ENCODE measurements at places on chromosomes 7 and 10.

DNA sequence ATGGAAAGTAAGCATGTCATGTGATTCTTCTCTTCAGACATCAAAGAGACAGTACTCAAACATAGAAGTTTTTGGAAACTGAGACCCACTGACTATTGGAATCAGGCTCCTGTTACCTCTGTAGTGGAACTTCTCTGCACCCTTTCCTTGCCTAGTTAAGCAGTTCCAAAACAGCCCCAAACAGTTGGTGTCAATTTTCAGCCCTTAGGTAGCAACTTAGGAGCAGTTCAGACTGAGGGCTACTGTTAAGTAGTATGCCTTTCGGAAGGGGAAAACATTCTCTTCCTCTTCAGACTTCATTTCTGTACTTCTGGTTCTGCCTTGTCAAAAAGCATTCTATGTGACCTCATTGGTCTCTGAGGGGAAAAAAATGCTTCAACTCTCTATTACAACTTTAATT, 85.7 kb downstream of the ZNF277 start:
- DNase-seq = no peak

DNA sequence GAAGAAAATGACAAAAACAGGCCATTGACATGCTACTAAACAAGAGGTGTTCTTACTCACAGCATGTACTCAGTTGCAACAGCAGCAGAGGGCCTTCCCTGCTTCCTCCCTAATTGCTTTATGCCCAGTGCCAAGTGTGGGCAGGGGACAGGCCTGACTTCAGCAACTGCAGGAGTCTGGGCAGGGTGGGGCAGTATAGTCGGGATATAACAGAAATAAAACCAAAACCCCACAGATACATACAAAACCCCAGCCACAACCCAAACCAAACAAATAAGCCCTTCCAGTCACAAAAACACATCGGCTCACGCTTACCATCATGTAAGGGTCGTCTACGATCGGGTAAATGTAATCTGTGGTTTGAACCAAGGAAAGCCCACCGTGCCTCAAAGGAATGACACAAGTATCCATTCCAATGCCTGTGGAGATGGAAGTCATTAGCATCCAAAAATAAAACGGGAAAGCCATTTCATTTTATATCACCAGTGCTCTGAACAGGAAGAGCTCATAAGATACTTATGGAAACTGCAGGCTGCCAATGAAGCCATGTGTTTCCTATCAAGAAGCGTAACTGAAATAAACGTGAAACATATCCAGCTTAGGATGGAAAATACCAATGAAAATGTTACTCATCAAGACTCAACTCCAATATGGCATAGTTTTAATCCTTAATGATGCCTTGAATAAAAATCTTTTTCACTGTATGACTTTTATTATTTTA, 9.5 kb downstream of the SEPHS1 start:
- DNase-seq = no peak

DNA sequence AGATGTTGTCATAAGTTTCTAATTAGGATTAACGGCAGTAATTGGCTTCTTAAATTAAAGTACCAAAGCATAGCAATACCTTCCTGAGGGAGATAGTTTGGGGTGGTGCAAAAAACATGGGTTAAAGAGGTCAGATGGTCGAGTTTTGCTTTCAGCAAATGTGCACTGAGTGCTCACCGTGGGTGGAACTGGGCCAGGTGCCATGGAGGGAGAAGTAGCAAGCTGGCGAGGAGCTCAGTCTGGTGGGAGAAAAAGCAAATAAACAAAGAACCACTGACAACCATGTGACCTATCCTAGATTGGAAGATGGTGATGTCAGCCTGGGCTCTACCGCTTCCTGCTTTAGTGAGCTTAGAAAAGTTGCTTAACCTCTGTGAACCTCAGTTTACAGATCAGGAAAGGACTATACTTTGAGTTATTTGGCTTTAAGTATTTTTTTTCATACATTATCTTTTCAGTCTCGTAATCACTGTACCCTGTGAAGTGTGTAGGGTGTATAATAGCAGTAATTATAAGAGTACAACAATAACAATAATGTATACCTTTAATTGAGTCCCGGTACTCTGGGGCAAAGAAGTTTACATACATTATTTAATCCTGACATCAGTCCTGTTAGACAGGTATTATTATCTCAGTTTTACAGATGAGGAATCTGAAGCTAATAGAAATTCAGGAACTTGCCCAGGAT, 69.0 kb upstream of the PDCD4 start:
- no peak for DNase-seq

- no peak for DNase-seq
These were observed 70.8 kb downstream of the CHN2 start for GRCh38 chr7:29265208-29265923.

DNA sequence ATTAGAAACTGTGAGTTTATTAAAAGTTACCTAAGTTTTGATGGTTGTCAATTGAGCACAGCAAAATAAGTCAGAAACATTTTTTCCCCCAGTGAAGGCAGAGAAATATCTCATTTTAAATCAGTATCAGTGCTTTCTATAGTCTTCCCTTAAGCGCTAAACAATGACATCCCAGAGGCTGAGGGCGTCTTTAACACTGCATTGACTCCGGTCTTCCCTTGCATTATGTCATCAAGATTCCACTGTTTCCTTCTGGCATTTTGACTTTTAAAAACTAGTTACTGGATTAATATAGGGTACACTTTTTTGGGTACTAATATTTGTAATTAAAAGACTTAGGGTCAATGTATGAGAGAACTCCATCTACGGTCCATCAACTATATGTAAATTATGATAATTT, 3.9 kb downstream of the GLUD1 start:
- no peak for DNase-seq

DNA sequence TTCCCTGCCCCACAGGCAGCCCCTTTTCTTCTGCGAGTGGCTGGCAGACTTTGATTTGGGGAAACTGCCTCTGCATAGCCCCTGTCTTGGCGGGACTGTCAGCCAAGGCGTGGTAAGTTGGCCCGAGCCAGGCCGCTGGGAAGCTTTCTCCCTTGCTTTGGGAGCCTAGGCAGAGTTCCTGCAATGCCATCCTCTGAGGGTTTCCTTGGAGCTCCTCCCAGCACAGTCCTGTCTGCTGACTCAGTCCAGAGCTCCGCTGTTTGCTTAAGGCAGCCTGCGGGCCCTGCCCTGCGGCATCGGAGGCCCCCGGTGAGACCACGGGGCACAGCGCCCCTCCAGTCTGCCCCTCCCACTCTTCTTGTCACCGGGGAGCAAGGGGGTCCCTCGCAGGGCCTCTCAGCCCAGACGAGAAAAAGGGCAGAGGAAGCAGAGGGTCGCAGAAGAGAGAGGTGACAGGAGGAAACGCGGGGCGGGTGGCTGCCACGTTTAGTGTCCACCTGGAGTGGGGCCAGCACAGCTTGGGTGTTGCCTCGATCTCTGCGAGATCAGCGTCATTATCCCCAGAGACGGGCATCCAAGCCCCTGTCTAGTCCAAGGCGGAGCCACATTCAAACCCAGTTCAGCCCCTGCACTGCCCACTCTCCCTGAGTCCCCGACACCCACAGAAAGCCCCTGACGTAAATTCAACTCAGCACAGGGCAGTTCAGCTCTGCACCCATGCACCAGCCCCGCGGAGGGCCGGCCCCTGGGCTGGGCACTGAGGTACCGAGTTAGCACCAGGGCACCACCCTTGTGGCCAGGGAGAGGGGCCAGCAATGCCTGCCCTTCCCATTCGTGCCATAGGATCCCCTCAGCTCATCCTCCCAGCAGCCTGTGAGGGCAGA, 59.0 kb upstream of the CHST15 start:
- no peak for DNase-seq

- DNase-seq = no peak
These were observed 188.4 kb upstream of the C7orf33 start for GRCh38 chr7:148402159-148402558.

DNA sequence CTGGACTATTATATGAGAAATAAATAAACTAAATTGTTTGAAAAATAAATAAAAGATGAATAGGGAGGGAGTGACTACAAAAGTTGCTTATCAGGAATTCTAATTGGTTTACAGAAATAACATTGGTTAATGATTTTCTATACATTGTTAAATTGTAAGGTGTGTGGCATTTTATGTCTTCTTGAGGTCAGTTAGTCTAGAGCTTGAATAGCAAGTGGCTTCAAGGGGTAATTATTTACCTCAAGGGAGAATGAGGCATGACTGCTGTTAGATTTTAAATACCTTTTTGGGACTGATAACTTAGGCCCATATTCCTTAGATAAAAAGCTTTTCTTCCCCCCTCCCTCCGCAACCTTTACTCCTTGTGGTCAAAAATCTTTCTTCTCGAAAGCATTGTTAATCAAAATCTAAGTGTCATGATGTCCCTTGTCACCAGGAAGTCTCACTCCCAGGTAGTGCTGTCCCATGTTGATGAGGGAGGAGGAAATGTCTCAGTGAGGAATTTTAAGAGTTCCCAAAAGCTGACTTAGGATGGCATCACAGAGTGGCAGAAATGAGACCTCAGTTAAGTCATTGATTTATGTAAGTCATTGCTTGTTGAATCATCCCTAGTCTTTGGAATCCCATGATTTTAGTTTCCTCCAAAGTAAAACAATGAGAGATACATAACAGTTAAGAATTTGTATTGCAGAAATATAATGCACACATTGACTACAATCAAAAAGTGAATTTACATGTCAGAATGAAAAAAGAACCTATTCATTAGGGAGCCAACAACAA, 71.5 kb downstream of the MAPK8 start:
- DNase-seq = no peak

GRCh38 chr7:96910486-96910885, 94.9 kb upstream of the DLX6 start:
- no peak for DNase-seq

DNA sequence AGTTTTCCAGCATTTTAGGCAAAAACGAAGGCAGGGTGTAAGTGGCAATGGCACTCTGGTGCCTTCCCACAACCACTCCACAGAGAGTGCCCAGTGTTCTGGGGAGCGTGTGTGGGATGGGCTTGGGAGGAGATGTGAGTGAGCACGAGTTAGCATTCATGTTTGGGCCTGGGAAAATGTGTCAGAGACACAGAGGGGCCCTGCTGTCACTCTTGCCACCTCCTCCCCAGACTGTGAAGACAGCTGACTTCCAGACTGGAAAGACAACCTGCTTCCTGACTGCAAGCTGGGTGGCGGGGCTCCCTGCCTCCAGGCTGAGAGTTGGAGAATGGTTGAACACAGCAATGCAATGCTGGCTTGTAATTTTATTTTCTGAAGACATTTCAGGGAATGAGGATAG, 454.5 kb upstream of the ZMIZ1 start:
- no peak for DNase-seq

DNA sequence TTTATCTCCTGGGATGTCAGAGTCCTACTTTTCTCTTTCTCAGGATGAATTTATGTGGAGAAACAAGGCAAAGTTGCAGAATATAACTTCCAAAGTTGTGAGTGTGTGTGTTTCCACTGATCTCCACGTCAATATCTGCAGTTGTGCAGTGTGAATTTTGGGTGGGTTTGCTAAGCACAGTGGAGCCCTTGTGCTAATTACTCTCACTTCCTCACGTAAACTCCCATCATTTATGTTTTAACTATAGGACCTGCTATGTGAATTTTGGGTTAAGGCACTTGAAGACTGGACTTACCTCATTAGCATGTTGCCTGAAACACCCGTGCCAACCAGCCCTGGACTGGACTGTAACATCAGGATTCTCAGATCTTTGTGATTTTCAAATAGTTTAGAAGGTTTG, 51.9 kb upstream of the NPVF start:
- DNase-seq = no peak

DNA sequence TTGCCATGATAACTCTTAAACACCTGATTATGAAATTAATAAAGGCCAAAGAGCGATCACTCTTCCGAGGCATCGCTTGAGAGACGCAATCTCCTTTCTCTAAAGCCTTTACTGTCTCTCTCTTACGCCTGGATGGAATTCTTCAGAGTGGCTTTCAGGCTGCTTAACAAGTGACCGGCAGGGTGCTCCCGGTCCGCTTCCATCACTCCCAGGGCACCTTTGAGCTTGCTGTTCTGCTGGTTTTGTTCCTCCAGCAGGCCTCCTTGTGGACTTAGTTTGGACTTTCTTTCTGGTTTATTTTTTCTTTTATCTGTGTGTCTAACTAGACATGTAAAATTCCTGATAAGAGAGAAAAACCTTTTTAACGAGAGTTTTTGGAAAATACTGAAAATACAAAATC, 60.9 kb downstream of the MRPL32 start:
- DNase-seq = no peak

GRCh38 chr10:80397014-80397413, 11.3 kb upstream of the PRXL2A start:
- DNase-seq = no peak

GRCh38 chr7:130180571-130181262, 24.5 kb downstream of the TMEM209 start:
- peak; percentile 54 for DNase-seq

- no peak for DNase-seq
These were observed 26.6 kb downstream of the COL13A1 start for GRCh38 chr10:69828144-69828870.

DNA sequence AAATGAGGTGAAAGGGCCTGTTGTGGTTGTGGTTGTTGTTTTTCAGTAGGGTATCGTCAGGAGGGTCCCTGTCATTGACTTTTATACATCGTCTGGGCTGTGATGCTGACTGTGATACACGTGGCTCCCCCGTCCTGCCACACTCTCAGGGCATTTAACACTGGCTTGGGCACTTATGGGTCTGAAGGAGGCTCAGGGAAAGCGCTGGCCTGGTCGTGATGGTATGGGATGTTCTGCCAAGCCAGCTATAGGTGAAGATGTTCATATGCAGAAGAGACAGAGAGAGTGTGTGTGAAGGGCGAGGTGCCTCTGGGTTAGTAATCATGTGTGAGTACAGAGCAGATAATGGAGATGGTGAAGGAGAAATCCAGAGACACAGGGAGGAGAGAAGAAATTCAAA, 158.5 kb downstream of the PRPF18 start:
- no peak for DNase-seq

DNA sequence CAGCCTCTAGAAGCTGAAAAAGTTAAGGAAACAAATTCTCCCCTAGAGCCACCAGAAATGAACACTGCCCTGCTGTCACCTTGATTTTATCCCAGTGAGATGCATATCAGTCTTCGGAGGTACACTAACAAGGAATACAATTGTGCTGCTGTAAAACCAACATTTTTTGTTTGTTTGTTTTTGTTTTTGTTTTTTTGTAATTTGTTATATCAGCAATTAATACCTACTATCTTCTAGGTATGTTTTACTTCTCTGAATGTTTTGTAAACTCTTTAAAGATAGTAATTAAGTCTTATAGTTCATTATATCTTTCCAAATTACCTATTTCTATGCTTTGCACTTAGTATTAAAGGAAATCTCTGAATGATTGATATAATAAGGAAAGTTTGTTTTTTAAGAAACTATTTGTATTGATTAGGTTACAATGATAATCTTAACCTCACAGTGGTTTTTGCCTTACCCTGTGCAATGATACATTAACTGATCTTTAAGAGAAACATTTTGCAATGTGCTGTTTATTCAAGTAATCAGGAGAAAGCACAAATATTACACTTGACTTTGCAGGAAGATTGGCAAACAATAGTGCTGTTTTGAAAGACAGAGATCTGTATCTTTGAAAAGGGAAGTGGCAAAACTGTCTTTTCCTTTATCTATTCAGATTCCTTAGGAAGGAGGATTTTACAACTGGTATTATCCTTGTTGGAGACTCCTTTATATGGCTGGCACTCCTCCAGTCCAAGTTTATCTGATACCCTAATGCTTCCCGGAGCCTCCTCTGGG, 11.3 kb upstream of the HGF start:
- no peak for DNase-seq

All from activated naive CD4-positive, alpha-beta T cell treated with anti-CD3 and anti-CD28 coated beads, Interleukin-2, amount 50 U/mL, for 72 hours (primary cell).